ENCODE measurements at places on chromosomes 3 and 15. TPM values are rescaled to one million over a fixed set of nuclear protein-coding genes. Genes with fewer than 3 reads are reported as not detected.

The GADL1 gene
- polyA plus RNA-seq = 10.5 TPM

The TERB2 gene
- polyA plus RNA-seq = not detected

The ZBBX gene
- not detected for polyA plus RNA-seq

The NRROS gene
- 5.9 TPM for polyA plus RNA-seq

The CAPN3 gene
- 189 TPM for polyA plus RNA-seq

DNA sequence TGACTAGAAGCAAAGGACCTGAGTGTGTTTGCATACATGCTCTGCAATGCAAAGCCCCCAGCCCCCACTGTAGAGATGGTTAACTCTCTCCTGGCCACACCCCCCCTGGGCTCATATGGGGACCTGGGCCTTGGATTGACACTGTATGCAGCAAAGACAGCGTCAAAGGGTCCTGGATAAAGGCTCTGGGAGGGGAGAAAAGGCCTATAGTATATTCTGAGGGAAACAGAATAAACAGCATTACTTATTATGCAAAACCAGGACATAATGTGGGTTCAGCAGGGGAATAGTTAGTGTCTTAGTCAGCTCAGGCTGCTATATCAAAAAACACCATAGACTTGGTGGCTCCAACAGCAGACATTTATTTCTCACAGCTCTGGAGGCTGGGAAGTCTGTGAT, 158.7 kb downstream of the APBA2 start:
- no peak for DNase-seq

- no peak for DNase-seq
Observed at GRCh38 chr3:55218577-55218976, 268.5 kb downstream of the WNT5A start.

GRCh38 chr3:123780656-123781055, 103.5 kb downstream of the MYLK start:
- no peak for DNase-seq

DNA sequence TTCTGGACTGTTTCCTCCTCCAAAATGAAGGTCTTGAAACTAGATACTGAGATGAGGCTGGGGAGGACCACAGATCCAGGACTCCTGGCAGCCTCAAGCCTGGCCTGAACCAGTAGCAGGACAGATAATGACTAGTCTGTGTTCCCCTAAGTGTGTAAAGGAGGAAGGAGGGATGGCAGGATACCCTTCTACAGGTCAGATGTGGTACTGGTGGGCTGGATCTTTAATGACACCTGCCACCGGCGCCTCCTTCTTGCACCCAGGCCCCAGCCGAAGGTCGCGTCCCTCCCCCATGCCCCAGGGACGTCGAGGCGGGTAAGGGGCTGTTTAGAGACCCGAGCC, 556 bp downstream of the USP19 start:
- DNase-seq = no peak

GRCh38 chr15:78629031-78629715, 8.4 kb upstream of the CHRNA3 start:
- no peak for DNase-seq

Measured in muscle of leg (tissue), 16 donors.